PC-9 (cell line): ENCODE measurements at places on chromosomes 3 and 15.

DNA sequence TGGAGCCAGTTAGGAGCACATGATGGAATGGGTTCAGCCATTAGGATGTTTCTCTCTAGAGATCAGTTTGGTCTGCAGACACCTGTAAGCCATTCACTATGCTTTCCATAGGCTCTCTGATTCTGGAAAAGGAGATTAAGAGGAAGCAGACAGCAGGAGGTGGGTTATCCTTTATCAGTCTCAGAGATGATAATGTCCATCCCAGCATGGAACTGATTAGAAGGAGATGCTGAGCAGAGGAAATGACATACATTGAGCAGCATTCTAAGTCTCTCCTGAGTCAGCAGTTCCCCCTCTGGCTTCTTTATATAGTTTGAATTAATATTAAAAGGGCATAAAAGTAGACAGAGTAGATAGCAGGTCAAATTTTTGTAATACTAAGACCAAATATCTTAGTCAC lies 591.1 kb downstream of the GBE1 start:
- DNase-seq: no peak

GRCh38 chr3:64111872-64112271 lies 88.6 kb upstream of the PSMD6 start:
- DNase-seq: no peak

DNA sequence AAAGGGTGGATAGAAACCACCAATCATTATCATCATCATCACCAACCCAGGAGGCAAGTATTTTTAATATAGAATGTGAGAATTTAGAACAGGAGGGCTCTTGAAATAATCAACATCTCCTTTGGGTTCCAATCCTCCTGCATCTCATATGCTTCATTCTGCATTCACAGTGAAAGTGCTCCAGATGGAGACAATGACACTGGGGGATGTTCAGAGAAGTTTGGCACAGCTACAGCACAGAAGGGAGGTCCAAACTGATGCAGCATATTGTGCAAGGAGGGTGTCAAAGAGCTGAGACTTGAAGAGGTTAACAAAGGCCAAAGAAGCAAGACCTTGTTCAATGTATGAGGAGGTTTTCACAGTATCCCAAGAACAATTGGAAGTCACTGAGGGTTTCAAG lies 767.1 kb downstream of the NTRK3 start:
- DNase-seq: no peak

DNA sequence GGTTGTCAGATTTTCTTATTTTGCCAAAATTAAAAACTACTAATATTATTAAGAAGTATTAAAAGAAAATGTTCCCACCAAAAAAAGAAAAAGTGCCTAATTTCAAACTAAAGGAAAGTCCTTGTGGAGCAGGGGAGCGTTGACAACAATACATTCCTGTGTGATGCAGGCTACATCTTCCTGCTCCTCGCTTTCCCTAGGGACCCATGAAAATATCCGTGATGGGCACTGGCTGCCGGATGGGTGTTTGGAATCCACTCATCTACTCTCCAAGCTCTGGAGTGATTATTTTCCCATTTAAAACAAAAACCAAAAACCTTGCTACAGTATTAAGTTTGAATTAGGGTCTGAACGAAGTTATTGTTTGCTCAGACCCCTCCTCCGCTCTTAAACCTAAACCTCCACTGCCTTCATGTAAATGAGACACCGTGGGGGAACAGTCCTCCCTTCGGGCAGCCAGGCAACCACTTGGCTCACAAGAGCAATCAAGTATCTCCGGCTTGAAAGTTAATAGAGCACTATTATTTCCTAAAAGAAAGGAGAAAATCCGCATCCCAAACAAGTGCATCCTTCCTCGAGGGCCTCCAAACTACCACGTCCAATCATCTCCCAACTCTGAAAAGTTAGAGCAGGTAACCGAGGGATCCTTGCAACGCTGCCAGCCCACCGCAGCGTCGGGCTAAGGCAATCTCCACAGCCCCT lies 1.5 kb downstream of the ITGB5 start:
- no peak for DNase-seq

DNA sequence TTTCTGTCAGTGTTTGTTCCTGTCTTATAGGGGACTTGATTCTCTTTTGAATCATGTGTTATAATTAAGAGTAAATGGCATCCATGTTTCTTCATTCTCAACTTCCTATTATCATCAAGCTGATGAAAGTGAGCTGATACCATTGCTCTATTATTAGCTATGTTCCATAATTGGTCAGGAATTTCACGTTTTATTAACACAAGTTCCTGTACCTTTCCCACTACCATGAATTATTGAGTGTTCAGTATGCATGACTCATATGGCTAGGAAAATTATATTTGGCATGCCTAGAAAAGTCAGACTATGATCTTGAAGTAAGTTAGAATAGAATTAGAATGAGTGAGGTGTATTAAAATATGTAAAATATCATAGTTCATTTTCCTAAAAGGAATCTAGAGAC lies 278.9 kb upstream of the LRRC3B start:
- no peak for DNase-seq
